ENCODE measurements at places on chromosomes 6 and 20.

DNA sequence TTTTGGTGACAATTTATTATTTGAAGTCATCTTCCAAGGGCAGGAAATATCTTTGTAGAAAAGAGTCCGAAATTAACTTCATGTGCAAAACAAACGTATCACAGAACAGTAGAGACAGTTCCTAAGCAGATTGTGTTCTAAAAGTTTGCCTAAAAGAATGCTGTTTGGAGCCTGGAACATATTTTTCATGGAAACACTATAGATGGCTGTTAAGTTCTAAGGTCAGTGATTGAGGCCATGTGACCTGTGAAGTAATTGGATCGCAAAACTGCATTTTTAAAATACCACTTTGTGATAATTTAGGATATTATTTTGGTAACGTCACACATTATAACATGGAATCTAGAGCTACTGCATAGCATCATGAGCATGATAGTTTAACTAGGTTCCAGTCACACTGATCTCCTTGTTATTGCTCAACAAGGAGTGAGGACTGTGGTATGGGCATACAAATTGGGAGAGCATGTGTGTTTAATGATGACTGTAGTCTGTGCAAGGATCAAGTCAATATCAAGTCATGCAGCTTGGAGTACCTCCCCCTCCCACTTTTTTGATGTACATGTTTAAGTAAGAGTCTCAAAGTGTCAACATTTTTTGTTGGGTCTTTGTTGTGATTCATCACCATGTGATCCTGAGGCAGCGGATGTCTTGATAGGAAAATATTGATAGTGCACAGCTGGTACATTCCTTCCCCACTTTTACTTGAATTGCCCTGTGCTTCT lies 609.3 kb upstream of the CITED2 start:
- DNase-seq: no peak

GRCh38 chr6:151242420-151242861 lies 2.7 kb downstream of the AKAP12 start:
- no peak for DNase-seq

- DNase-seq: peak; percentile 68
Measured at GRCh38 chr6:26157251-26158075, 70.2 kb downstream of the HFE start.

- no peak for DNase-seq
Measured at GRCh38 chr6:88619951-88620350, 343.5 kb downstream of the RNGTT start.

GRCh38 chr6:158475344-158476302 lies 84.3 kb upstream of the TMEM181 start:
- DNase-seq: no peak

- no peak for DNase-seq
Measured at GRCh38 chr20:50038574-50038991, 55.8 kb downstream of the SNAI1 start.

GRCh38 chr6:133837801-133838349 lies 51.0 kb upstream of the TCF21 start:
- peak; percentile 48 for DNase-seq

- DNase-seq: no peak
Measured at GRCh38 chr6:154462425-154462824, 48.1 kb downstream of the CNKSR3 start.
